Activated naive CD8-positive, alpha-beta T cell treated with anti-CD3 and anti-CD28 coated beads, Interleukin-2, amount 10 ng/mL, durations not matched to agents 7 days and 5 days (primary cell): ENCODE measurements at places on chromosomes 7 and 10. TPM values are rescaled to one million over a fixed set of nuclear protein-coding genes. Genes with fewer than 3 reads are reported as not detected.
A peak's percentile ranks its signal among the peaks of the same experiment; 100 is the strongest.

- H3K4me1 ChIP-seq = peaks cover 14% of the 10 kb centered on the region
- no peak overlapping the region for H3K27ac ChIP-seq
- H3K27me3 ChIP-seq = peaks cover 10% of the 10 kb centered on the region
- H3K36me3 ChIP-seq = peaks cover 19% of the 10 kb centered on the region
These were observed 34.2 kb downstream of the C10orf71 start for GRCh38 chr10:49333192-49333591.

DNA sequence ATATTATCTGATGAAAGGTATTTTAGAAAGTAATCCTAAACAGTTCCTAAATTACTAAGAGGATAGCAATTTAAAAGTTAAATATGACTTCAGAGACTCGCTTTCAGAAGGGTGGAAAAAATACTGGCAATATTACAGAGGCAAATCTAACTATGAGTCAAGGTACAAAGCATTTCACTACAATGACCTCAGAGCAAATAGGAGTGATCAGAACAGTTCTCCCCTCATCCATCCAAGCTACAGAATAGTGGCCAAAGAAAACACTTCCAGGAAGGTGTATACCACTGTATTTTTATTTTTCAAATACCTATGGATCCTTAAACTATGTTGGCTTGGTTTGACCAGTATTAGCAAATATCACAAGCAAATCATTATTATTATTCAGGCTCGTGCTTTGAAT lies 112.8 kb upstream of the ODAD2 start:
- DNase-seq = no peak
- H3K27ac ChIP-seq = no peak overlapping the region

DNA sequence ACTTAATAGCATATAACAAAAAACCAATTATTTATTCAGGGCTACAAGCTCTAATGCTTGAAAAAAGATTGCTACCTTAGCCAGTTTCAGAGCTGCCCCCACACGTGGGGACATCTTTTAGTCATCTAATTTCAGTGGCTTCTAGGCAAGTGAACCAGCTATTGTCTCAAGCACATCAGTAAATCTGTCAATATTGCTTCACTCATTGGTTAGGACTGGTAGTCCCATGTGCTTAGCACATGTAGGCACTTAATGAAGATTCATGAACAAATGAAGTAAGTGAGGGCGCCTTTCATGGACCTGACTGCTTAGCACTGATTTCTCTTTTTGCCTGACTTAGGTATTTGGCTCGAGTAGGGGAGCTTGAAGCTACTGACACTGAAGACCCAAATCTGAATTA lies 19.6 kb downstream of the ENTPD7 start:
- no peak overlapping the region for H3K27ac ChIP-seq
- no peak for DNase-seq
- H3K36me3 ChIP-seq = peaks cover 4% of the 10 kb centered on the region
- peaks cover 12% of the 10 kb centered on the region for H3K4me1 ChIP-seq
- H3K4me3 ChIP-seq = no peak overlapping the region

DNA sequence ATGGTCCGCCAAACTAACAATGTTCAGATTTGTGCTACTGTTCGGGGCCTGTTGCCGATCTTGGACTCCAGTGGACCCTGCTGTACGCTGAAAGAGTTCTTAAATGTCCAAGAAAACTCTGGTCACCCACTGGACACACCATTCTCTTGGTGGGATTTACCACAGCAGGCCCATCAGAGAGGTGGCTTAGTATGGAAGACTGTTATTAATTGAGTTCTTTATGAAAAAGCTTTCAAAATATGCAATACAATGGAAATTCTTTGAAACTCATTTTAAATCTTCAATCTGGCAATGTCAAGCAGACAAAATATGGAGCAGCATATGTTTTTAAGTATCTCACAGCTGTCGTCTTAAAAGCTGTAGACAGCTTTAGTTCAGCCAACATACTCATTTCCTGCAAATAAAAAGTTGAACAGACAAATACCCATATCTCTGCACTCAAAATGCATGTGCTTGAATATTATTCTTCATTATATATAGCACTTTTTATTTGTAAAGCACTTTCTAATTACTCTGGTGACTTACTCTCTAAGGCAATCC lies 37.4 kb upstream of the GRM8 start:
- DNase-seq = no peak
- H3K27ac ChIP-seq = no peak overlapping the region
- no peak overlapping the region for H3K4me3 ChIP-seq
- H3K27me3 ChIP-seq = peaks cover 17% of the 10 kb centered on the region

GRCh38 chr7:96337519-96337918 lies 15.6 kb upstream of the SLC25A13 start:
- H3K36me3 ChIP-seq = no peaks in the 10 kb centered on the region
- no peaks in the 10 kb centered on the region for H3K4me1 ChIP-seq
- peaks cover 11% of the 10 kb centered on the region for H3K27me3 ChIP-seq
- no peak overlapping the region for H3K27ac ChIP-seq
- DNase-seq = no peak

- H3K36me3 ChIP-seq = no peaks in the 10 kb centered on the region
- H3K4me1 ChIP-seq = no peaks in the 10 kb centered on the region
- DNase-seq = no peak
- H3K4me3 ChIP-seq = no peak overlapping the region
- no peak overlapping the region for H3K27ac ChIP-seq
These were observed 88.3 kb downstream of the CHST15 start for GRCh38 chr10:124005091-124005490.

- no peak for DNase-seq
- H3K36me3 ChIP-seq = no peaks in the 10 kb centered on the region
- H3K27me3 ChIP-seq = no peaks in the 10 kb centered on the region
These were observed 111.2 kb upstream of the KIAA1217 start for GRCh38 chr10:24097751-24098207.

- H3K27ac ChIP-seq = no peak overlapping the region
- no peak overlapping the region for H3K4me3 ChIP-seq
- H3K4me1 ChIP-seq = no peaks in the 10 kb centered on the region
- no peak for DNase-seq
- H3K36me3 ChIP-seq = no peaks in the 10 kb centered on the region
These were observed 36.0 kb downstream of the IGF2BP3 start for GRCh38 chr7:23434147-23434917.

- no peak for DNase-seq
- H3K27ac ChIP-seq = no peak overlapping the region
- H3K27me3 ChIP-seq = no peaks in the 10 kb centered on the region
These were observed 140.5 kb downstream of the FGFR2 start for GRCh38 chr10:121457729-121458128.

DNA sequence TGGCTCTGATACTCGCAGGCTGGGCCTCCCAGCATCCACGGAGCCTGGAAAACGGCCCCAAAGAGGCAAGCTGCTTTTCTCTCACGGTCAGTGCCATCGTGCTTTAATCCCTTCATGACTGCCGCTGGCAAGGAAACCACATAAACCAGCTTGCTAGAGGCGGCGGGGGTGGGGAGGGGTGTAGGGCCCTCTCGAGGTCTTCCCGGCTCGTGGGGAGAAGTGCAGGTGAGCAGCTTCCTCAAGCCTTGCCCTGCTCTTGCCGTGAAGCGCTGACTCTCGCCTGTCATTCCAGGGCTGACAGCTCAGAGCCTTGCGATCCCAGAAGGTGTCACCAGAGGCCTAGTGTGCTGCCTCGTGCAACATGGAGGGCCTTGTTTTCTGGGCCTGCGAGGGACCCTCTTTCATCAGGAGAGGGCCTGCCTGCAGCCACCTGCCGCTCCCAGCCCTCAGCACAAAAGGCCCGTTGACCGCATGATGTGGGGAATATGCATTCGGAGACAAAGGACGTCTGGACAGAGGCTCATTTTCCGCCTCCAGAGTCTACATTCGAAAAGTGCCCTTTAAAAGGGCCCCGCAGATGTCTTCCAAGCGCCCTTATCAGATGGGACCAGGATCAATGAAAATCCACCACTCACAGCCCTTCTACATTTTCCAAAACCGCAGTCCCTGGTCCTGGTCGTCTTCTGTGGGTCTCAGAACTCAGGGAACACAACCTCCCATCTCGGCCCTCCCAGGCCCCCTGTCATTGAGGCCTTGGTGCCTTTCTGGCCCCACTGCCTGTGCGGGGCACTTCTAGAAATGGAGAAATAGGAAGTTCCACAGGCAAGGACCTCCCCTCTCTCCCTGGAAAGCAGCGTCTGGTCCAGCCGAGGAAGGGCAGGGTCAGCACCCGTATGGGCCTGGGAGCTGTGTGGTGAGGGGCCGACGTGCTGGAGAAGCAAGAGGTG lies 58.7 kb downstream of the ZRANB1 start:
- H3K27ac ChIP-seq = no peak overlapping the region
- no peaks in the 10 kb centered on the region for H3K4me1 ChIP-seq
- no peak overlapping the region for H3K4me3 ChIP-seq

- no peaks in the 10 kb centered on the region for H3K36me3 ChIP-seq
- no peak overlapping the region for H3K4me3 ChIP-seq
- peaks cover 2% of the 10 kb centered on the region for H3K4me1 ChIP-seq
- no peak for DNase-seq
These were observed 13.9 kb downstream of the HECTD2 start for GRCh38 chr10:91424016-91424415.

- H3K27me3 ChIP-seq = no peaks in the 10 kb centered on the region
- H3K4me3 ChIP-seq = no peak overlapping the region
- no peak overlapping the region for H3K27ac ChIP-seq
- DNase-seq = no peak
These were observed 53.4 kb downstream of the PWWP2B start for GRCh38 chr10:132450466-132450824.

GRCh38 chr10:92789067-92789466 lies 59.3 kb upstream of the EXOC6 start:
- H3K36me3 ChIP-seq = no peaks in the 10 kb centered on the region
- H3K4me1 ChIP-seq = peaks cover 9% of the 10 kb centered on the region
- no peak for DNase-seq
- peaks cover 20% of the 10 kb centered on the region for H3K27me3 ChIP-seq
- H3K27ac ChIP-seq = no peak overlapping the region

GRCh38 chr10:125092564-125093031 lies 67.8 kb downstream of the CTBP2 start:
- no peaks in the 10 kb centered on the region for H3K4me1 ChIP-seq
- DNase-seq = no peak
- H3K27me3 ChIP-seq = peaks cover 2% of the 10 kb centered on the region
- H3K4me3 ChIP-seq = no peak overlapping the region

- H3K4me3 ChIP-seq = no peak overlapping the region
- H3K36me3 ChIP-seq = peaks cover 28% of the 10 kb centered on the region
These were observed 217.1 kb upstream of the FRMD4A start for GRCh38 chr10:14547816-14548215.

DNA sequence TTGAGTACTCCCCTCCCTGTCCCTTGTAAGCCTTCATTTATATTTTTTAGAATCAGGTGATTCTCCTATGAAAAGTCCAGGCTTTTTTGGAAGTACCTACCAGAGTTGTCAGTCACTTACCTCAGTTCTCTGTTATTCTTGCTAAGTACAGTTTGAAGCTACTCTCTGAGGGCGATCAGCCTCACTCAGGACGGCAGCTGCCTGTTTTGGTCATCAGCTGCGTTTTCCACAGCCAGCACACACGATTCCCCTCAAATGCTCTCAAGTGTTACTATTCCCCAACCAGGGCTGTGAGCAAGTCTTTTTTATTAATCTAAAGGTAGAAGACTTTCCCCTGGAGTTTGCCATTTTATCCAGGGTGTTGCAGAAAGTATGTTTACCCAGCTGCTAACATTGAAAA lies 328.6 kb downstream of the SUGCT start:
- H3K4me3 ChIP-seq = no peak overlapping the region
- no peaks in the 10 kb centered on the region for H3K27me3 ChIP-seq
- H3K36me3 ChIP-seq = peaks cover 2% of the 10 kb centered on the region
- peaks cover 11% of the 10 kb centered on the region for H3K4me1 ChIP-seq

DNA sequence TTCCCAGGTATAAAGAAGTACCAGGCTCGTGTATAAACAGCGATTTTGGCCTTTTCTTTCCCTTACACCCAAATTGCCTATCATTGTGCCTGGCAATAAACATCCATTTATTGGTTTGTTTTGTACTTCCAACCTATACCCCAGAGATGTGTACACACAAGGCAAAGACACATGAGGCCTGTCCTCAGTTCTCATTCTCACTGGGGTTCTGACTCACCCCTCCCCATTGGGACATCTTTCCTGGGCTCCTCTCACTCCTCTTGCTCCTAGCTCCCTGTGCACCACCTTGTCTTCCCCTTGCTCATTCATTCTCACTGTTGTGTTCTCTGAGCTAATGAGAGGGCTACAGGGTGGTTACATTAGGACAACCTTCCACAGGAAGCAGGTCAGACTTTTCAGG lies 240.7 kb downstream of the ANK3 start:
- H3K27me3 ChIP-seq = no peaks in the 10 kb centered on the region
- H3K4me3 ChIP-seq = no peak overlapping the region
- H3K4me1 ChIP-seq = no peaks in the 10 kb centered on the region
- H3K27ac ChIP-seq = no peak overlapping the region
- no peaks in the 10 kb centered on the region for H3K36me3 ChIP-seq

- H3K4me3 ChIP-seq = no peak overlapping the region
- peaks cover 33% of the 10 kb centered on the region for H3K36me3 ChIP-seq
- DNase-seq = no peak
- no peak overlapping the region for H3K27ac ChIP-seq
These were observed 55.9 kb upstream of the NCF1 start for GRCh38 chr7:74717889-74718288.

DNA sequence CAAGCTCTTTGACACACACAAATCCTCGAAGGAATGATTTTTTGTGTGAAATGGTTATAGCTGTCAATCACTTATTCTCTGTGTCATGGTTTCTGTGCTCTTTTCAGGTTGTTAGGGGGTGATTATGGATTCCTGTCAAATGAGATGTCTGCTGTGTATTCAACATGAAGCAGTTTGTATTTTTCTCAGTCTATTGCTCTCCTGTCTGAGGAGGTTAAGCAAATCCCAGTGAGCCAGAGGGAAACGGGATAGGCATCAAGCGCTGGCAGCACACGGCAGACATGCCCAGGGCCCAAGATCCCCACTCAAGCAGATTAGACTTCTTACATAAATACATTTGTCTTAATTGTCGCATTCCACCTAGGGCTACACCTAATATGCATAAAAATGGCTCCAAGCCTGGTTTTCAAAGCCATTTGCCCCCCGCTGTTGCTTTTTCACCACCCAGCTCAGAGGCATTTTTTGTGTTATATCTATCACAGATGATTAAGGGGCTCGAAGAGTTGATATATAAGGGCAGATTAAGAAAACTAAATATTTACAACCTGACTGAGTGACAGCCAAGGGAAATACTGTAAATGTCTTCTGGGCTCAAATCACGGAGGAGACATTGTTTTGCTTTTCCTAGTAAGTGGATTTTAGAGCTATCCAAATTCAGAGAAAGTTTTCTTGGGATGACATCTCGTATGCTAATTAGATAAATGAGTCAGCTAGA lies 192.7 kb upstream of the LRGUK start:
- H3K27ac ChIP-seq = no peak overlapping the region
- H3K27me3 ChIP-seq = no peaks in the 10 kb centered on the region
- H3K36me3 ChIP-seq = peaks cover 6% of the 10 kb centered on the region

- H3K36me3 ChIP-seq = peaks cover 44% of the 10 kb centered on the region
- peak overlapping the region; percentile 91 for H3K27ac ChIP-seq
- H3K4me3 ChIP-seq = peak overlapping the region; percentile 77
- H3K4me1 ChIP-seq = peaks cover 88% of the 10 kb centered on the region
These were observed 40.3 kb upstream of the SH2D4B start for GRCh38 chr10:80497187-80498077.

The ELN gene
- total RNA-seq = not detected

The RBM20 gene
- total RNA-seq = 0.06 TPM

The TMEM196 gene
- total RNA-seq = not detected

The ATRNL1 gene
- total RNA-seq = not detected

The PRXL2A gene
- 14.0 TPM for total RNA-seq

The AKR1B15 gene
- total RNA-seq = not detected

The EPO gene
- not detected for total RNA-seq

The CLEC2L gene
- total RNA-seq = not detected

The DDC gene
- not detected for total RNA-seq
